AG20443 (cell line): ENCODE measurements at places on chromosomes 7 and 10.

DNA sequence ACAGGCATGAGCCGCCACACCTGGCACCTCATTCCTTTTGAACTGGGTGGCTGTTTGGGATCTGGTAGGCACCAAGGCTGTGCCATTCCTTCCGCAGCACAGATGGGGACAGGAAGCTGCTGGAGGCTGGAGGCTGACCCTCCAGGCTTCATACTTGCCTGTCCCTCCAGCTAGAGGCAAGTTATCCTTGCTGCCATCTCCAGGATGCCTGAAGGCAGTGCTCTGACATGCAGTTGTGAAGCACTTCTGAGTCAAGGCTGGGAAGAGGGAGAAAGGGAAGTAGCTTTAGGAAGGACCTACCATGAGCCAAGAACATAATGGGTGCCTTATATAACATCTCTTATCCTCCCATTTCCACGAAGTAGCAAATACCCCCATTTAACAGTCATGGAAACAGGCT is 9.5 kb downstream of the MARVELD1 start:
- DNase-seq: no peak

GRCh38 chr7:30992414-30992813 is 28.7 kb downstream of the GHRHR start:
- DNase-seq: no peak

DNA sequence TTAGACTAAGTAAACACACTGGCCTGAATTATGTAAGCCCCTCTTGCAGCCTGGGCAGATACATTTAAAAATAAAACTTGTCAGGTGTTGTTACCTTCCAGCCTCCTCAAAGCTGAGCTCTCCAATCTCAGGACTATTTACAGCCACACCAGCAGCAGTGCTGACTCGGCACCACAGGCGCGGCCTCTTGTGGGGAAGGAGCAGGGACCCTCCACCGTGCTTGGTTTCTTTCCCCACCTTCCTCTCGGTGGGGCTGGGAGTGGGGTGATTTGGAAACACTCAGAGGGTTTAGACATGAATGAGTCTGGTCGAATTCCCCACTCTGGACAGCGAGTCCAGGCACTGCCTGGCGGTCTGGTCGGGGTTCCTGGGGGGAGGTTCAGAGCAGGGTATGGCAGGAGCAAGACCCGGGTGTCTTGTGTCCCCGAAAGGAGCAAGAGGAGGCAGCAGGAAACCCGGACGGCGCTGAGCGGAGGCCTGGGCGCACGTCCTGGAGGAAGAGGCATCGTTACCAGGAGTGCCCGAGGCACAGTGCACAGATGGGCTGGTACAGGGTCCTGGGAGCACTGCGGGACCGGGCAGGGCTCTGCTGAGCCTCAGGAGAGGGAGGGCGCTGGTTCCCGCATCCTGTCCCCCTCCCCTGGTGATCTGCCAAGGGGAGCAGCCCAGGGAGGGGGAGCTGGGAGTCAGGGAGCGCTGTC is 29.2 kb upstream of the CFAP46 start:
- no peak for DNase-seq

GRCh38 chr7:93140582-93141191 is 7.5 kb downstream of the SAMD9L start:
- DNase-seq: no peak

- DNase-seq: no peak
Observed at GRCh38 chr7:1140476-1141104, 19.4 kb downstream of the ZFAND2A start.

- DNase-seq: no peak
Observed at GRCh38 chr10:104326991-104327610, 11.2 kb downstream of the ITPRIP start.

DNA sequence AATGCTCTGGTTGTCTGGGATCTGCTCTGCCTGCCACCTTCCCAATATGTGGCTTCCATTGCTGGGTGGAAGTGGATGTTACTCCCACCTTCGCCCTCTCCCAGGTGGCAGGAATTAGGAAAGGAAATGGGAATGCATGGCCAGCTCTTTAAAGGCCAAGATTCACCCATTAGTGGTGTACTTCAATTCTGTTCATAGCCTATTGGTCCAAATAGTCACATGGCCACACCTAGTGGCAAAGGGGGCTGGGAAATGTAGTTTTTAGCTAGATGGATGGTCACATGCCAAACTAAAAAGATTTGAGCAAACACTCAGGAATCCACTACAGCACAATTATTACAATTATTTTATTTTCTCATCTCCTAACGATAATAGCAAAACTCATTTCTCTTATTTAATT is 135.1 kb downstream of the NPY start:
- no peak for DNase-seq

- no peak for DNase-seq
Observed at GRCh38 chr10:32459051-32459698, 13.2 kb downstream of the CCDC7 start.

DNA sequence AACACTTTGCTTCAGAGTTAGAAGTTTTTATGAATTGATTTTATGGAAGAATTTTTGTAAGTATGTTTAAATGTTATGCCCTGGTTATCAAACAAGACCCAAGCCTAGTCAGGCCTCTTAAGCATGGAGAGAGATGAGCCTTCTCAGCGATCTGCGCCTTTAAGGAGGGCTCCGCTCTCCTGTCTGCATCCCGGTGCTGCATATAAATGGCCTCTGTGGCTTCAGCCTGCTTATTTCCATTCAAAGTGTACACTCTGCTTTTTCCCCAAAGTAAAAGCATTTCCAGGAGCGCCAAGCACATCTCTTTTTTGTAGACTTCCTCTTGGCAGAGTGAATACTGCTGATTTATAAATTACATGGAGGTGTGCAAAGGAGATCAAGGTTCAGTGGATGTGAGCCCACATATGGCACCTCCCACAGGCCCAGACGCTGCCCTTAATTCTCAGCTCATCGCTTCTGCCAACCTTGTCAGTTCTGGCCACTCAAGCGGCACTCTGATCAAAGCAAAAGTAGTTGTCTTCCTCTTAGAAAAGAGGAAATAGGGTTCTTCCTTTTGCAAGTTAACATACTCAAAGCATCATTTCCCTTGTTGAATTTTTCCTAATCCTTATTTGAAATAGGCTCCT is 70.0 kb upstream of the SFMBT2 start:
- DNase-seq: no peak

DNA sequence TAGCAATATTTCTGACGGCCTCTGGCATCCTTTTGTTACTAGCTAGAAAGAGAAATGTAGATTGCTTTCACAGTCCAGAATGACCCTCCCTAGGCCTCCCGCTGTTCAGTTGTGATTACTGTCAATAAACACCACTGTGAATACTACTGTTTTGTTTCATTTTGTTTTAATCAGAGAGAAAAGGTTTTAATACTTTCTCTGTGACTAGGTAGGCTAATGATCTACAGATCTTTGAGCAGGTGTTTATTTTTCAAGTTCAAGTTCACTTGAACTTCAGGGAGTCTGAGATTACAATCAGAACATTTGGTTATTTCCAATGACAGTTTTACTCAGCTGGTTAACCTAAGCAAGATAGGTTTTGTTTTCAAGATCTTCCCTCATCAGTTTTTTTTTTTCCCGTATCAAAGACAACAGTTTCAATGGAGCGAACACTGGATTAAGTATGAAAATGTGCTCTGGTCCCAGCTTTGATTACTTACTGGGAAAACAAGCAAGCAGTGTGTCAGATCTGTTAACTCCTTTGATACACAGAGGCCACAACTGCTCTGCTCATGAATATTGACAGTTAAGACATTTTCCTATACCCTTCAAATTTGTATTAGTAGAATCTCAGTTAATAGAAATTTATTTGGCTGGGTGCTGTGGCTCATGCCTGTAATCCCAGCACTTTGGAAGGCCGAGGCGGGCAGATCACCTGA is 34.8 kb downstream of the VKORC1L1 start:
- no peak for DNase-seq

GRCh38 chr10:129320340-129320739 is 146.7 kb upstream of the MGMT start:
- no peak for DNase-seq

GRCh38 chr7:51080622-51081269 is 235.9 kb downstream of the COBL start:
- DNase-seq: no peak

- no peak for DNase-seq
Observed at GRCh38 chr7:621572-622285, 102.1 kb upstream of the PDGFA start.

- no peak for DNase-seq
Observed at GRCh38 chr7:95298091-95298490, 26.2 kb downstream of the PON1 start.

- no peak for DNase-seq
Observed at GRCh38 chr10:121352231-121352855, 245.9 kb downstream of the FGFR2 start.

DNA sequence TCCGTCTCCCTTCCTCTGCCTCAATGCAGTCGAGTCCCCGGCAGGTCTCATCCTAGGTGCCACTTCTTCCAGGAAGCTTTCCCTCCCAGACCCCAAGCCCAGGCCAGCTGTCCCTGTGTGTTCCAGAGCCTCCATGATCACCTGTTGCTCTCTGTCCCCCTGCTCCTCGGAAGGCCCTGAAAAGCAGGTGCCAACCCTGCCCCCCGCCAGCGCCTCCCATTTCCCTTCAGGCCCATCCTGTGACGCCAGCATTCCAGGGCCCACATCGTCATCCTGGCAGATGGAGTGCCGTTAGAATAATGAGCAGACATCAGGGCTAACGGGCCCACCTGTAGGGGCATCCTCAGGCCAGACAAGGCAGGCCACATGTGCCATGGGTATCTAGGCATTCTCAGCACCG is 253.0 kb upstream of the PPP2R2D start:
- no peak for DNase-seq

GRCh38 chr10:16606421-16606820 is 84.7 kb upstream of the C1QL3 start:
- no peak for DNase-seq

DNA sequence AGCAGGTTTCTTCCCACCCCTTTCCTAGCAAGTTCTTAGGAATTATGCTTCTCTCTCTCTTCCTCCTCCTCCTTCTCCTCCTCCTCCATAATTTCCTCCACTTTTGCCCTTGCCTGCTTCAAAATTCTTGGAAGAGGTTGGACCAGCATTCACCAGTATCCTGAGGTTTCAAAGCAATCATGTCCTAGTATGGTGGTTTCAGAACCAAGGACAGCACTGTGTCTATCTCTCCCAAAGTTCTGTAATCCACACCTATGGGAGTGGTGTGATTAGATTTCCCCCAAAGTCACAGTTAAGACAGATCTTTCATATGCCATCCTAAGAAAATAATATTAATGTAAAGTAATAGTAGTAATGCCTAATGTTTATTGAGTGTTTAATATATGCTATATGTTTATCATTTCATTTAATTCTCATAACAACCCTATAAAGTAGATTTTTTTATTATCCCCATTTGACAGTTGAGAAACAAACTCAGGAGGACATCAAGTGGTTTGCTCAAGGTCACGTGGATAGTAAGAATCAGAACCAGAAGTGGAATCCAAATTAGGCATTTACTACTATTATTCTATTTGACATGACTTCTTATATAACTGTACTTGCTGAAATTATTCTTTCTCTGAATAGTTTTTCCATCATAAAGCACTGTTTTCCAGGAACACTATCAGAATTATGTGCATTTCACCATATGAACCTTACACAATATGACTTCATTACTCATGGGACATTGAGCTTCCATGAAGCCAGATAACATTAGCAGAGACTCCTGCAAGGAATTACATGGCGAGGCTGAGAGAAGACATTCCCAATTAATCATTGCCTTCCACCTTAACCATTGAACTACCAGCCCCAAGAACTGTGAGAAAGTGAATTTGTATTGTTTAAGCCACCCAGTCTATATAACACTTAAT is 91.4 kb downstream of the IPMK start:
- DNase-seq: peak; percentile 18

DNA sequence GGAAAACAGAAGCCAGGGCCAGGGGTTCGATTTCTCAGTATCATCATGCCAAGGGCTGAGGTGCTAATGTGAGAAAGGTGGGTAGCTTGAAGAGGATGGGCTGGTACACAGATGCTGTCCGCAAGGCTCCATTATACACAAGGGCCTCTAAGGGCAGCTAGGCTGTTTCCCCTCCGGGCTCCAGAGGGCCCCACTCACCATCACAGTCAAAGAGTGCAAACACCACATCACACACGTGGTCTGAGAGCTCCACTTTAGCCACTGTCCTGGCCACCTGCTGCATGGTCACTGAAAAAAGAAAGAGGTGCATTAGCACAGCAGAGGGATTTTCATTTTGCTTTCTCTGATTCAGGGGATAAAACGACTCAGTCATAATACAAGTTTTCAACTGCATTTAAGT is 20.9 kb upstream of the DNAJB12 start:
- DNase-seq: no peak

- DNase-seq: peak; percentile 55
Observed at GRCh38 chr10:88926566-88927415, 25.8 kb downstream of the ACTA2 start.

DNA sequence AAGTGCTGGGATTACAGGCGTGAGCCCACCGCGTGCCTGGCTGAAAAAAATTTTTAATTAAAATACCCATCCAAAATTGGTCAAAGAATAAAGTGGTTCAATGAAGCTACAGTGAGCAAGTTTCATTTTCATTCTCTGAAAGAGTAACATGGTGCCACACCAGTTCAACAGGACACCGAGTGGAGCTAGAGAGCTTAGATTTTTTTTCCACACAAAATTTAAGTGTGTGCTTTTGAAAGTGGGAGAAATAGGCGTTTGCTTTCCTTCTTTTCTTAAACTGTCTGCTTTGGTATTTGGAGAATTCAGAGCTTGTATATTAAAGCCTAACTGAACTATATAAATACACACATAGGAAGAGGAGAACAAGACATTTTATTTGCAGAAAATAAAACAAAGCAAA is 43.4 kb downstream of the BPGM start:
- DNase-seq: peak; percentile 58

DNA sequence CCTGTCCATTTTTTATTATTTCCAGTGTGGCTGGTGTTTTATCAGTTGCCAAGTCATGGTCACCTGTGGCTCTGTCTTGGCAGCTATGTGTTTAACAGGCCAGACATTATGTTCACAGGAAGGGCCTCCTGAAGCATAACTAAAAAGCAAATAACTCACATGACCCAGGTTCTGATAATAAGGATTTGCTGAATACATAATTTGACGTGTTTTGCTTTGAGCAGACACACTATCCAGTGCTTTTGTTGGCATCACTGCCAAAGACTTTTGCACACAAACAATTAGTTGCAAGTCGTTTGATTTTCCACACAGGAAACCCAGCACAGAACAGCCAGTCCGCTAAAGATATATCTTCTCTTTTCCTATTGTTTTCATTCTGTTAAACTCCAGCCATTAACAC is 173.6 kb downstream of the ARL4A start:
- DNase-seq: no peak

GRCh38 chr7:133124974-133125373 is 43.1 kb upstream of the CHCHD3 start:
- no peak for DNase-seq
